ENCODE measurements at places on chromosomes 11 and 22.

DNA sequence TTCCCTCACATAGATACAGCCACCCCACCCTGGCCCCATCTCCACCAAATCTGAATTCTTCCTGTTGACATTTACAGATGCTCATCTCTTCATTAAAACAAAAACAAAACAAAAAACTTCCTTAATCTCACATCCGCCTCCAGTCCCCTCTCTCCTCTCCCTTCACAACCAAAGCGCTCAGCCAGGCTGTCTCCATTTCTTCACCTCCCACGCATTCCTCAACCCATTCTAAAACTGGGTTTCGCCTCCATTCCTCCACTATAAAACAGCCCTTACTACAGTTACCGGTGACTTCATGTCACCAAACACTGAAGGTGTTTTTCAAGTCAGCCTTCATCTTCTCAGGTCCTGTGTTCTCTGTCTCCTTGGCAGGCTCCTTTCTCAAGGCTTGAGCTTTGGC is 9.6 kb downstream of the BACE1-AS start:
- DNase-seq, result no peak

DNA sequence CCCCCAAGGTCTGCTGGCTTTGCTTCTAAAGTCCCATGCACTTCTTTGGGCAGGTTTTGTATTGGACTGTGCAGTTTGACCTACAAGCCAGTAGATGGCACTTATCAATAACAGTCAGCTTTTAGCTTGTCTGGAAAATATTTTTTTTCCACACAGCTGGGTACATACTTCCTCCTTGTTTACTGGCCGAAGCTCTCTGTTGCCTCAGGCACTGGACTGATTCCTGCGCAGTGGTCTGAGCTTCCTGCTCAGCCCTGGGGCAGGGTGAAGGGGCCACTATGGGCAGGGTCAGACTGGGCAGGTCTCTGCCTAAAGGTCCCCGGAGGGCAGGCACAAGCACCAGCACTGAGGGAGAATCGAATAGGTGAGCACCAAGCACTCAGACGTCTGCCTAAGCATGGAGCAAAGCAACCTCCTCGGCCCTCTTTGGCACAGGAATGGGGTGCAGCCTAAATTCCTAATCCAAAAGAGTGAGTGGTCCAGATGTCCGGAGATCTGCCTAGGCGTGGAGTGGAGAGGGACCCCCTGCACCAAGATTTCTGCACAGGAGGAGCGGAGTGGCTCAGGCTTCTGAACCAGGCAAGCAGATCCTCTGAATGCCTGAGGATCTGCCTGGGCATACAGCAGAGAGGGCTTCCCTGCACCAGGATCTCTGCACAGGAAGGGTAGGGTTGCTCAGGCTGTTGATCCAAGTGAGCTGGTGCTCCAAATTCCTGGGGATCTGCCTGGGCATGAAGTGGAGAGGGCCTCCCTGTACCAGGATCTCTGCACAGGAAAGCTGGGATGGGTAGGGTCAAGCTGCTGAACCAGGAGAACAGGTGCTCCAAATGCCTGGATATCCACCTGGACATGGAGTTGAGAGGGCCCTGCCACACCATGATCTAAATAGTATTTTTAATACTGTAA is 105.9 kb upstream of the C11orf58 start:
- DNase-seq, result peak; percentile 24

DNA sequence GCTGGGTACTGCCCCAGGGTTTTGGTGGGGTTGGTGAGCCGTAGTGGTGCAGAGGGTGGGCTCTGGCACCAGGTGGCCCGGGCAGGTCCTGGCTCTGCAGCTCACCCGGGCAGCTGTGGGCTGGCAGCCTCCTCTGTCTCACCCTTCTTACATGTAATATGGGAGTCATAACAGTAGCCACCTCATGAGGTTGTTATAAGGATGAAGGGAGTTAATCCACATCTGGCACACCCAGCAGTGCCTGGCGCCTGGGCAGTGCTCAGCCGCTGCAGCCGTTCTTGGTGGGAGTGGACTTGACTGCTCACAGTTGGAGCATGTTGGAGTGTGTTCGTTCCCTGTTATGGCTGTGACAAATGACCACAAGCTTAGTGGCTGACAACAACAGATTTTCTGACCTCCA is 28.7 kb downstream of the IGHMBP2 start:
- DNase-seq, result no peak

- peak; percentile 66 for DNase-seq
Observed at GRCh38 chr11:7637447-7638157, 35.7 kb downstream of the CYB5R2 start.

DNA sequence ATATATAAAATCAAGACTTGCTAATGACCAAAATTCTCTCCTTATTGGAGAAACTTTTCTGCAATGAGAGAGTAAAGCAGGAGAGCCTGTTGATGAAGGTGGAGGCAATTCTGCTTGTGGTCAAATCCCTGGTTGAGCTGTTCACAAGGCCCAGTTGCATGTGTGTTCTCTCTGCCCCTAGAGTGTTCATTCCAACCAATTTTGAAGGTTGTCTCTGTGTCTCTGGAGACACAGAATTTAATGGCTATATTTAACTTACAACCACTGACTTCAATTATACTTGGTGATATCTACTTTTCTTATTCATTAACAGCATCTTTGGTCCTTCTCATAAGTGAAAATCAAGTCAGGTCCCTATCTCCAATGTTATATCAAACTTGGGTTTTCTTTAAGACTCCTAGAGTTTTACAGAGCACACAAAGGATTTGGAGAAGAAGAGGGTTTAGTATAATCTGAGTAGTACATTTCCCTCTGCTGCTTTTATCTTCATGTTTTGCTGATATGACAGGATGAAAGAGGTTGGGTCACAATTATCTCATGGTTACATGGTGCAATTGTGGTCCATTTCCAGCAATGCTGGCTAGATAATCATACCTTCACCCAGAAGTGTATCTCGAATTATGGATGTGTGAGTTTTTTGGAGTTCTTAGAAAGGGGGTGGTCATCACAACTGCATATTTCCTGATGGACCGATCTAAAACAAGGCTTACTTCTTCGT is 4.0 kb downstream of the OOSP4A start:
- no peak for DNase-seq

- peak; percentile 73 for DNase-seq
Observed at GRCh38 chr11:69442807-69443137, 38.7 kb upstream of the LINC01488 start.

GRCh38 chr22:39457556-39458443 is 988 bp downstream of the MGAT3 start:
- DNase-seq, result no peak

DNA sequence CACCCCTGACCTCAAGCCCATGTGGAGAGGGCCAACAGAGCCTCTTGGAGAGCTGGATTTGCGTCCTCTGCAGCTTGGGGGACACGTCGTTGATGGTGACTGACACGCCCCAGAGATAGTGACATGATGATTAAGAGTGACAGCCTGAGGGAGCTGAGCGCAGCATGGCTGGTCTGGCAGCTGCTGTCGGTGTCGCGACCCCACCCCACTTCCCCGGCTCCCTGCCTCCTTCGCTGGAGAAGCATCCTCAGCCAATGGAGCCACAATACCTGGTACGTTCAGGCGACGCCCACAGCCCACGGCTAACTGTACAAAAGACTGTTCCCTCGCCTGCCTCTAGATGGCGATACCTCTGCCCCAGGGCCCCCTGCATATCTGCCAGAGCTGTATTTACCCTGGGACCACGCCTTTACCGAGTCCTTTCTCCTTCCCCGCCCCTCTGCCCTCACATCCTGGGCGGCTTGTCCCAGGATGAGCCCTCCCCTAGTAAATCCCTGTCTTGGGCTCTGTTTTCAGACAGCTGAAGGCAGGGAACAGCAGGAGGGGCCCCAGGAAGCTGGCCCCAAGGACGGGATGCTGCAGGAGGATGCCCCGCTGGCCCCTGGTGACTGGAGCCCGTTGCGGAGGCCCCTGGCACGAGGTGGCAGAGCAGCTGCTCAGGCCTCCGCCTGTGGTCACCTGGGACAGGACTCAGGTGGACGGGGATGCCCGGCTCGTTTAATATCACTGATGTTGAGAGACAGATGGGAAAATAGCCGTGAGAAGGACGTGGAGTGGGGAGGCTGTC is 90.6 kb downstream of the RPS6KA4 start:
- peak; percentile 55 for DNase-seq

- peak; percentile 36 for DNase-seq
Observed at GRCh38 chr11:11157185-11157584, 195.9 kb downstream of the CSNK2A3 start.

DNA sequence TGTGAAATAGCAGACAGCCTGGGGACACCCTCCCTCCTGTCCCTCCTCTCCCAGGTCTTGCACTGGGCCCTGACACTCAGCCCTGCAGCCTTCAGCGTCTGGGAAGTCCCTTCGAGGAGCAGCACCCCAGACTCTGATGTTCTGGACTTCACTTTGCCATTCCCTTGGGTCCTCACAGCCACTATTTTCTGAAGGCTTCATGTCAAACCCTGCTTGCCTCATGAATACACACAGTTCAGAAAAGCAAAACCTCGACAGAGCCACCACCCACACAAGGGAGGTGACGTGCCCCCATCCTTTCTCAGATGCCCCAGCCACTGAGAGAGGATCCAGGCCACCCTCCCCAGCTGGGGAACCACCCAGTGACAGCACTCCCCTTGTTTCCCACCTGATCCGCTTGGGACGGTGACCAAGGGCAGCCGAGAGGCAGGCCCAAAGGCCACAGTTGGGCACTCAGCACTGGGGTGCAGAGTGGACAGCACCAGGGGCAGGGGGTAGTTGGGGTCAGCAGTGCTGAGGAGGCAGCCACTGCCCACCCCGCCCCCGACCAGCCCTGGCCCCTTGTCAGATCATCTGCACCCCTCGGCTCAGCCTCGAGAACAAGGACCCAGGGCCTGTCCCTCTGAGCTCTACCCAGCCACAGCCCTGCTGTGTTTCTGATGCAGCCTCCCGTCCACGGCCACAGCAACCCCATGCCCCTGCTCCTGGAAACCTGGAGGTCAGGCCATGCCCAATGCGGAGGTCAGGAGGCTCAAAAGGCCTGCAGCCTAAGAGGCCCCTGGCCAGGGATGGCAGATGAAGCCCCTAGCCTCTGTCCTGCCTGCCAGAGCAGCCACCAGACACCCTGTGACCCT is 3.1 kb upstream of the TNNT3 start:
- DNase-seq, result no peak

- DNase-seq, result no peak
Observed at GRCh38 chr11:33906484-33907186, 14.8 kb upstream of the LMO2 start.

- DNase-seq, result no peak
Observed at GRCh38 chr11:104422324-104422944, 258.5 kb upstream of the PDGFD start.

- no peak for DNase-seq
Observed at GRCh38 chr11:117691218-117691514, 105.8 kb downstream of the DSCAML1 start.

GRCh38 chr11:118151431-118151830 is 1.2 kb downstream of the SCN4B start:
- peak; percentile 88 for DNase-seq

- DNase-seq, result no peak
Observed at GRCh38 chr11:97149741-97150140, 759.9 kb downstream of the JRKL start.

DNA sequence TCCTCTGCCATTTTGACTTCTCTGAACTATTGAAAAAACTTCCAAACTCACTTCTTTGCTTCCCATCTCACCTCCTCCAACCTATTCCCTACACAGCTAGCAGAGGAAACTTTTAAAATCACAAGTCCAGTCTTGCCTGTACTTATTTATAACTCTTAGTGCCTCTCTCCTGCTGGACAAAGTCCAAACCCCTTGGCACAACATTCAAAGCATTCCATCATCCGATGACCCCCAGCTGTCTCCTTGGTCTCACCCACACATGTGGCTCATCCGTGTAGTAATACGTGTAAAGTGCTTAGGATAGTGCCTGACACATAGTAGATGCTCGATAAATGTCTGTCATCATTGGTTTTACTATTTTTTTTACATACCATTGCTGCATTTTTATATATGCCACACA is 101.4 kb downstream of the PARVA start:
- DNase-seq, result no peak

DNA sequence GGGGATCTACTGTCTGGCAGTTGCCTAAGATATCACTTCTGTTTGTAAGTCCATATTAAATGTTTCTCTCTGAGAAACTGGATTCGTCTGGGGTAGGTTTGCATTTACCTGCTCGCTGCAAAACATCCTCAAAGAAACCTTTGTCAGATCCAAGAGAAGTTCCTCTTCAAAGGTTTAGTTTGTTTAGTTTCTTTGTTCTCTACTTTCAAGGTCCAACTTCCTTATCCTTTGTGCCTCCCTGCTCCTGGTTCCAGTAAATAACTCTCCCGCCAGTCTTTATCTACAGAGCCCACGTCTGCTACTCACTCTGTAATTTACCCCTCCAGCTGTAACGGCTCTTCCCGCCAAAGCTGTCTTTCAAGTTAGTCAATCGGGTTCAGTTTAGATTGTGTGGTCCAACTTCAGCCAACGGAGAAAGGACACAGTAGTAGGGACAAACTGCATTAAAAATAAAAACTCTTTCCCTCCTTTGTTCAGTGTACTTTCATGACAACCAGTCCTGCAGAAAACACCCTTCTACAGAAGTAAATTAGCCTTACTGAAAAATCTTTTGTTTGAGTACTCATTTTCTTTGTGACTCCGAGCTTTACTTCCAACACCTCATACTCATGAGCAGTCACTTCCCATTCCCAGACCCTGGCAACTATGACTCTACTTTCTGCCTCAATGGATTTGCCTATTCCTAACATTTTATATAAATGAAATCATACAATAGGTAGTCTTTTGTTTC is 41.0 kb downstream of the TMPRSS5 start:
- DNase-seq, result peak; percentile 88

- no peak for DNase-seq
Observed at GRCh38 chr22:20610243-20610686, 102.9 kb downstream of the MED15 start.

DNA sequence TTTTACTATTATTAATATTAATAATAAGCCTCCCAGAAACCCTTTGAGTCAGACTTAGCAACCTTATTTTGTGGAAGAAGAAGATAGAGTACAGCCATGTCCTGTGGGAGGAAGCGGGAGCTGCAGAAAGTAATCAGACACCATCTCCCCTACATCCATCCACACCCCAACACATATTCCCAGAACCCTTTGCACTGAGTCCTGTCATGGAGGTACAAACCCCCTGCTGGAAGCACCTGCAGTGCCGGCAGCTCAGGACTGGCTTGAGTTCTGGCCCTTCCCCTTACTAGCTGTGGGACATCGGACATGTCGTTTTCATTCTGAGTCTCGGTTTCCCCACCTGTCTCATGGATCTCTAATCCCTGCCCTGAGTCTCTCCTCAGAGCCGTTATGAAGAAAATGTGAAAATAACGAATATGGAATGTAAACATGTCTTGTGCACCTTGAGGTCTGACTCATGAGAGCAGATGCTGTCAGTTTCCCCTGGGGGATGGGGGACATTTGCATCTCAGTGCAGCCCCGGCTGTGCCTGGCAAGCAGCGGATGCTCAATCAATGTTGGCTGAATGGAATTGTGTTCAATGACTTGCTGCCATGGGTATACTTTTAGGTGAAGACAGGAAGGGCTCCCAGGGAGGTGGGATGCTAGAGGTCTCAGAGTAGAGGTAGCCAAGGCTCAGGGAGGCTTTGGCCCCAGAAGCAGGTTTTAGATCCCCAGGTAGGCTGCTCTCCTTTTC is 45.4 kb downstream of the TP53I11 start:
- no peak for DNase-seq

GRCh38 chr11:17596310-17596669 is 49.2 kb downstream of the OTOG start:
- no peak for DNase-seq
